Activated CD4-positive, alpha-beta T cell treated with anti-CD3 and anti-CD28 coated beads, Interleukin-2, amount 50 U/mL, for 4 hours (primary cell): ENCODE measurements at places on chromosomes 12 and 14.

- peak; percentile 11 for DNase-seq
Measured at GRCh38 chr14:56119201-56119981, 1.2 kb downstream of the PELI2 start.

GRCh38 chr12:109304485-109304884 is 4.6 kb downstream of the FOXN4 start:
- no peak for DNase-seq

DNA sequence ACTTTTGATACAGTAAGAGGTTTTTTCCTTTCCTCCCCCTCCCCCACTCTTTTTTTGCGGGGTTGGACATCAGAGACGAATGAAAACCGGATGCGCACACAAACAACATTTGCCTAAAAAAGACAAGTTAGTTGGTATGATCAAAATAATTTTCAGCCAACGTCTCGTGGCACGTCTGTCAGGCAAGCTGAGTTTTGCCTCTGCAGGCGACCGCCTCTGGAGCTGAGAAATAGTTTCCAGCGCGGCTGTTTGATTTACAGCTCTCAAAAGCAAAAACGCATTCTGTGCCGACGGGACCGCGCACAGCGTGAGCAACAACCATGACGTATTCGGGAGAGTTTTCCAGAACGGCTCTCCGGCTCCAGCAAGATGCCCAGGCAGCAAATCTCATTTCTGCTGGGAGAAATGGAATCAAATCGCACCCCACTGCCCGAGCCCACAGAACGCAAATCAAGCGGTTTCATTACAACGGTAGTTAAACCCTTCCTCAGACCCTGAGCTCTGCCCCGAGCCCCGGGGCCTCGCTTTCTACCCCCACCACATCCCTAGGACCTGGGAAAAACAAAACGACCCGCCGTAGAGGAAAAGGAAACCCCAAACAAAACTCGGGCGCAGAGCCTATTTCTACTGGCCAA is 14.2 kb upstream of the CALM1 start:
- DNase-seq: peak; percentile 80

DNA sequence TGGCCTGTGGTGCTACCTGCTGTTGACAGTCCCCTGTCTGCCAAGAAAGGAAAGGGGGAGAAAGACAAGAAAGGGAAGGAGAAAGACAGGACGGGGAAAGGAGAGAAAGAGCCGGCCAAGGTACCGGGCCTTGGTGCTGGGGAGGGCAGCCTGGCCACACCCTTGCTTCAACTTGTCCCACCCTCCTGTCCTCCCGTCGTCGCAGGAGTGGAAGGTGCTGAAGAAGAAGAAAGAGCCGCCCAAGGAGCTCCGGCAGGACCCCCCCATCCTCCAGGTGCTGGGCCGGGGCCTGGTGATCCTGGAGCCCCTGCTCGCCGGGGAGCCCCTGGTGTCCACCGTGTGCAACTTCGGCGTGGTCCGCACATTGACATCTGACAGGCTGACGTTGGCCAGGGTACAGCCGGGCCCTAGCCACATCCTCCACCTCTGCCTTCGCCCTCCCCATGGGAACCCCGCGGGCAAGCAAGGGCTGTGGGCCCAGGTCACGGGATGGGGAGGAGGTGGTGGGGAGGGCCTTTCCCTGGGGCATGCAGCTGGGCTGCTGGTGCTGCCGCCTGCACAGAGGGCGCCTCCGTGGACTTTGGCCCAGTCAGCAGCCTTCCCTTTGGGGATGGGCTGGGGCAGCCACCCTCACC is 2.9 kb upstream of the B3GNT4 start:
- no peak for DNase-seq

DNA sequence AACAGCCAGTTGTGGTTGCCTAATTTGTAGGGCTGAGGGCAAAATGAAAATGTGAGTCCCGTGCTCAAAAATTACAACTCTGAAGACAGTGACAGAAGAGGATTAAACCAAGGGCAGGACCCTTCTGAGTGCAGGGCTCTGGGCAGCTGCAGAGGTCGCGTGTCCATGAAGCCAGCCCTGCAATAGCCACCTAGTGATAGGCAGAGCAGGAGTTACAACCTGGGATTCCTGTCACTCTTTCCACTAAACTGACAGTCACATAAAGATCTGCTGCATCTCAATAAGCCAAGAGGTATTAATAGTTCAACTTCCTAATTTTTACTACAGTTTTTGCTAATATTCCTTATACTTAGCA is 94.1 kb downstream of the SLC2A13 start:
- no peak for DNase-seq

DNA sequence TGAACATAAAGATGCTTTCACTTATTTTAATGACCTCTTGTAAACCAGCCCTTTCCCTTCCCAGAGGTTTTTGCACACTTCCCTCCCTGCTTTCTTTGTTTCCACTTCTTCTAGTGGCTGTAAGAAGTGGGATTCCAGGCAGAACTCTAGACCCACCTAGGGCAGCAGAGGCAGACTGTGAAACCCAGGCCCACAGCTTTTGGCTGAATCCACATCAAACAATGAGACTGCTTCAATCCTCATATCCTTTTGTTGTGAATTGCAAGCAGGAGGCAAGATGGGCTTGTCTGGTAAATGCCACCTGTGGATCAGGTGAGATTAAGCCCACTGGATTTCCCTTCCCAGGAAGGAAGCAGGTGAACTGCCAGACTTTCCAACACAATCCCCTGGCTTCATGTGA is 12.8 kb downstream of the CCDC177 start:
- no peak for DNase-seq

GRCh38 chr12:129241852-129242251 is 388.6 kb downstream of the GLT1D1 start:
- DNase-seq: no peak

DNA sequence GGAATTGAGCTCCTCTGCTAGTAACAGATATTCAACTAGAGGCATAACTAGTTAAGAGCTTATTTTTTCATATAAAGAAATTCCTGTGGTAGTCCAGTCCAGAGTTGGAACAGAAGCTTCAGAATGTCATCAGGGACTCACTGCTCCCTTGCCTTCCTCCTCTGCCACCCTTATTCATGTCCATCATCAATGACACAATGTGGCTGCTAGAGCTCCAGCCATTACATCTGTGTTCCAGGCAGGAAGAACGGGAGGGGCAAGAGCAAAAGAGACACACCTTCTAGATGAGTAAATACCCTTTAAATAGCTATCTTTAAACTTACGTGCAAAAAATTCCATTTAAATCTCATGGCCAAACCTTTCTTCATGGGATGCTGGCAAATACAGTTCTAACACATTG is 47.3 kb upstream of the HMGA2 start:
- DNase-seq: no peak
